Activated naive CD4-positive, alpha-beta T cell treated with anti-CD3 and anti-CD28 coated beads, Interleukin-2, amount 10 ng/mL, durations not matched to agents 7 days and 5 days (primary cell): ENCODE measurements at places on chromosomes 4 and X.

- no peak for DNase-seq
These were observed 2.6 kb downstream of the LSM6 start for GRCh38 chr4:146178126-146178525.

DNA sequence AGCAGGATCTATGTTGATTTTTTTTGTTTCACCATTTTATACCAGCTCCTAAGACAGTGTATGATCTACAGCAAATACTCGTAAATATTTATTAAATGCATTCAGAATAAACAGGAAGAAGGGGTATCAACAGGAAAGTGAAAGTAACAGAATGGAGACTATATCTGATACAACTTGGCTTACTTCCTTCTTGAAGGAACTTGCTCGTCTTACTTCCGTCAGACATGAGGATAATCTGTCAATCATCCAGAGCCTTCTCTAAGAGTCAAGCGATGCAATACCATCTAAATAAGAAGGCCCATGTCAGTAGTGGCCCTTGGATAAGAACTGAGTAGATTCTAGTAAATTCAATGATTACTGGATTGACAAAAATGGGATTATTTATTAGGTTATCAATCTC is 84.2 kb downstream of the CAMK2D start:
- no peak for DNase-seq

DNA sequence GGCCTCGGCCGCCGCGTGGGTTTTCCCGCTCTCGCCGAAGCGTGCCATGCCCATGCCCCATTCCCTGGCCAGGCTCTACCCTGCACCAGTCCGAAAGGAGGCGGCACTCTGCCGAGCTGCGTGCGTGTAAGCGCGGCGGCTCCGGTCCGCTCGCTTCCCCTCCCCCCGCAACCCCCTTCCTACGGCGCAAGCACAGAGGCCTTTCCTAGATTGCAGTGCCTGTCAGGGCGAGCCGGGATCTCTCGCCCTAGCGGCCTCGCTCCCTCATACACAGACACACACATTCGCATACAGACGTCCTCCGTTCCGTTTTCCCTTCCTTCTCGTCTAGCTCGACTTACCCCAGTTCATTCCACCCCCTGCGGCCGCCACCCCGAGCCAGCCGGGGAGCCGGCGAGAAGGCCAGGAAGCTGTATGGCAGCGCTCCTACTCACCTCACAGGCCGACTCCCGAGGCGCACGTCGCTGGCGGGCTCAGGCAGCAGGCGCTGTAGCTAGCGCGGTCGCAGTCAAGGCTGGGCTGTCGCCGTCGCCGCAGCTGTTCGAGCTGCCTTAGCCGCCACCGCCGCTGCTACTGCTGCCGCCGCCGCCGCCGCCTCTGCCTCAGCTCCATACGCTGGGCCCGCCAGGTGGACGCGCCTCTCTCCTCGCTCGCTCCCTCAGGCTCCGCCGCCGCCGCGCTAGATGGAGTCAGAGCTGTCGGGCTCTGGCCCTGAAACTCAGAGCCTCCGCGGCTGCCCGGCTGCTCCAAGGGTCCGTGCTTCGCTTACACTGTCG is 615 bp downstream of the NEXMIF start:
- peak; percentile 64 for DNase-seq

- no peak for DNase-seq
These were observed 57.9 kb downstream of the CFAP299 start for GRCh38 chr4:80393246-80393969.

DNA sequence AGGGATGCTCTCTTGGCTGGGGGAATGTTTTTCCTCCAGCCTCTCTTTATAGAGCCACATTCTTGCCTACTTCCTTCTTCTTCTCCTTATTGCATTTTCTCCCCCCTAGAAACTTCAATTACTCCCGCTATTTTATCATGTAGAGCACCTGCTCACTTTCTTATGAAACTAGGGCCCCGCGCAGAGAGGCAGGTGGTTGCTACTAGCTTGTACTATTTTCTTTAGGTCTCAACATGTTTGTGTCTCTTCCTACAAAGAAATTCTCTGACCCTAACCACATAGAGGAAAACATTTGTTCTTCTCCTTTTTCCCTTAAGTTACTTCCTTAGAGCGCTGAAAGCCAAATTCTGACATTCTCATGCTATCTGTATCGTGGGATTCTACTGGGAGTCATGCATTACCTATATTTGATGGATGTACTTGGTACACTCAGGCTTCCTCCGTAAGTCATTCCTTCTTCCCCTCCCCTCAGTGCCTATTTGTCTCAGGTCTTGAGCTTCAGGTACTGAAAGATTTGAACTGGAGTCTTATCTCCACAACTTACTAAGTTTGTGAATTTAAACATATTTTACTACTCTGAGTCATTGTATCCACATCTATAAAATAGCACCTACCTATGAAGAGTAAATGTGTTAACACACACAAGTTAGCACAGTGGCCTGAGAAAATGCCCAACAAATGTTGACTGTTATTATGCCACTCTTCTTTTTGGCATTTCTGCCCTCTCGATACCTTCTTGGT is 159.1 kb upstream of the LEF1 start:
- DNase-seq: no peak

DNA sequence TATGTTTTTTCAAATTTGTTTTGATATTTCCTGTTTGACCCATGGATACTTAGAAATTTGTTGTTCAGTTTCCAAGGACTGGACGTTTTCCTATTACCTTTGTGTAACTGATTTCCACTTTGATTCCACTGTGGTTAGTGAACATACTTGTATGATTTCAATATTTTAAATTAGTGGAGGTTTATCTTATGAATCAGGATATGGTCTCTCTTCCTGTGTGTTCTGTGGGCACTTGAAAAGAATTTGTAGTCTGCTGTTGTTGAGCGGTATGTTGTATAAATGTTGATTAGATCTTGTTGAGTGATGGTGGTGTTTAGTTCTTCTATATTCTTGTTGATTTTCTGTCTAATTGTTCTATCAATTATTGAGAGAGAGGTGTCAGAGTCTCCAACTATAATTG is 21.2 kb upstream of the LAMTOR3 start:
- DNase-seq: no peak

- no peak for DNase-seq
These were observed 32.7 kb downstream of the DMD start for GRCh38 chrX:33178690-33179089.

DNA sequence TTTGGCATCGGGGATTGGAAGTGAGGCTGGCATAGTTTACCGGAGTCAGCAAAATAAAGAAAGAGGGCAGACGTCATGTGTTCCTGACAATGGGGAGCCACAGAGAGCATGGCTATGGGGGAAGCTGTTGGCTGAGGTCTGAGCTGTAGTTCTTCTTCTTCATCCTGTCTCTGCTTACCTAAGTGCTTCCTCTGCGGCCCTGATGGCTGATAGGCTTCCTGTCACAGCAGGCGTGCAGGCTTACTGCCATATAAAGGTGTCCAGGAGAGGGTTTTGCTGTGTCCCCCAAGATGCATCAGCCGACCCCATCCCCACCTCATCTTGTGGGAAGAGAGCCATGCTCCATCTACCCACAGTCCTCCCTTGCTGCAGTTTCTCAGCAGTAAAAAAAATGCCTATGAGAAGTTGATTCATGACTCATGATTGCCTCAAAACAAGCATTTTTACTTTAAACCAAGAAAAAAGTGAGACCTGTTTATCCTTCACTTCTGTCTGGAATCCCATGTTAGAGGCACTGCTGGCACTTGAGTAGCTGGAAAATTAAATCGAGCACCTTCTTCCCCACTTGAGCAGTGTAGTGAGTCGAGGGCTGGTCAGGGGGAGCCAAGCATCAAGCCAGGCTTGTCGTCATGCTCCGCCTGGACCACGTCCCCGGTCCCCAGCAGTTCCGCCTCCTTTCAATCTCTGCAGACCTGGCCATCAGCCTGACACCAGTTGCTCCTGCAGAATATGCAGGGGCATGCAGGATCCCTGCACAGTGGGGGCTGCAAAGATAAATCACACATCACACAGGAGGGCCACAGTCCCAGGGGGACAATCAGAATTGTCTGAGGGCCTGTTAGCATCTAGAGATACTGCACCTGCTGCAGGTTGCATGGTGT is 237.8 kb downstream of the EVC2 start:
- no peak for DNase-seq

DNA sequence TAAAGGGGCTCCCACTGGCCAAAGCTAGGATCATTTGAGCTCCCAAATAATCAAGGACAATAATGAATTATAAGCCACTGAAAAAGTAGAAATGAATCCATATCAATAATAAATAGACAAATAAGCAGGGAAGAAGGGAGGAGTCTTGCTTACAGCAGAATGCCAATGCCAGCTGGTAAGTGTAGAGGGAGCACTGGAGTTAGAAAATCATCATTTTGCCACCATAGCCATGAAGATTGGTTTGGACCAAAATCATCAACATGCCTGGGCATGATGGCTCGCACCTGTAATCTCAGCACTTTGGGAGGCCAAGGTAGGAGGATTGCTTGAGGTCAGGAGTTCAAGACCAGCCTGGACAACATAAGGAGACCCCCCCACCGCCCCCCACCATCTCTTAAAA is 20.4 kb upstream of the SH3KBP1 start:
- no peak for DNase-seq

- no peak for DNase-seq
These were observed 257.9 kb upstream of the CPEB2 start for GRCh38 chr4:14744346-14744745.

DNA sequence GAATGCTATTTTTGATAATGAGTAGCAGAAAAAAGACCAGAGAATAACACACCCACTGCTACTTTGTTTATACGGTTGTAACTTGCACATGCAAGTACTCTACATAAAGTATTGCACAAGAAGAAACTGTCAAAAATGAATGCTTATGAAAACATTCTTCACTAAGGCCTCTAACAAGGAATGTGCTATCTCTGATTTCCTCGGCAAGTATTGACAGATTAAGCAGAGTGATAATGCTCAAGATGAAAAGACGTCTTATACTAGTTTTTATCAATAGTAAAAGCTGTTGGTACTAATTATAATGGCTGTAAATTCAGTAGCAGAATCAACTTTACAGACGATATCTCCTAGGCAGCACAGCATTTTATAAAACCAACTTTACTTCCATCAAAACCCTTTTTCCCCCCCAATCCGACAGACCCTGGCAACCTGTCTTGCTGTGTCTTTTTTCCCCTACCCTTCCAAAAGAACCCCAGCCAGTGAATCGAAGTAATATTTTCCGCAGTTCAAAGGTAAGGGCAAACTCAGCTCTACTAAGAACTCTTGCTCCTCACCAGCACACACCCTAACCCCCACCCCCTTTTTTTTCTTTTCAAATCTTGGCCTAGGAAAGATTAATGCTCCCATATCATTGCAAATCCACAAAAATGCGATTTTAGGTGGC is 1.5 kb downstream of the FRYL start:
- no peak for DNase-seq

GRCh38 chrX:11589641-11590040 is 76.1 kb downstream of the ARHGAP6 start:
- no peak for DNase-seq

DNA sequence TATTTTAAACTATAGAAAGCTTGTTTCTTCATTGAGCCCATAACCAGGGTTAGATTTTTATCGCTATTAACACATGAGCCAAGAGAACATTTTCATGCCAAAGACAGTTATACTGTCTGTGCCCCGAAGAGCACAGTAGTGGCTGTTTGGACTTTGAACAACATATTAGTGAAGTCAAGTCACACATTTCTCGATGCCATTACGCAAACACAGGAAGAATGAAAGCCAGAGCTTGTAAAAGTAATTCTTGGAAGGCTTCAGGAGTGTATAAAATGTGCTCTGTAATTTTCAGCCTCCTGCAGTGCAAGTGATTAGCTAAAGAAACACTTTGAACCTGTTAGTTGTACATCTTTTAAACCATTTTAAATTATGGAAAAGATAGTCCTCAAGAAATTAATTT is 590.7 kb upstream of the PITX2 start:
- no peak for DNase-seq

DNA sequence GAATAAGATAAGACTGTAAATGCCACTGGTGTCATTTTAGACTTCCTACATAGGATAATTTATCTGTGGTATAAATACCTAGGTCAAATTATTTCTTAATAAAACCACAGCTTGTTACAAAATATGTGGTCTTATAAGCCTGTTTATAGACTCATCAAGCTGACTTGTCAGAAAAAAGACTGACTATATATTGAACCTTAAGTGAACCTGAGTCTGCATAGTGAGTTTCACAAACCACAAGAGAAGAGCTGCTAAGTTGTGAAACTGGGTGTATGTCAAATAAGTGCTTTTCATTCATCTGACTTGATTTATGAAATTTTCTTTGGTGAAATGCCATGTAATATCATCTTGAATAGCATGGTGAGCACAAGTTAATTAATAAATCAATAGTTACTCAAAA is 48.4 kb upstream of the TMPRSS11A start:
- DNase-seq: no peak

- DNase-seq: no peak
These were observed 211.5 kb upstream of the MID1 start for GRCh38 chrX:10831716-10832502.

- DNase-seq: no peak
These were observed 4.6 kb upstream of the RS1 start for GRCh38 chrX:18676470-18676869.

DNA sequence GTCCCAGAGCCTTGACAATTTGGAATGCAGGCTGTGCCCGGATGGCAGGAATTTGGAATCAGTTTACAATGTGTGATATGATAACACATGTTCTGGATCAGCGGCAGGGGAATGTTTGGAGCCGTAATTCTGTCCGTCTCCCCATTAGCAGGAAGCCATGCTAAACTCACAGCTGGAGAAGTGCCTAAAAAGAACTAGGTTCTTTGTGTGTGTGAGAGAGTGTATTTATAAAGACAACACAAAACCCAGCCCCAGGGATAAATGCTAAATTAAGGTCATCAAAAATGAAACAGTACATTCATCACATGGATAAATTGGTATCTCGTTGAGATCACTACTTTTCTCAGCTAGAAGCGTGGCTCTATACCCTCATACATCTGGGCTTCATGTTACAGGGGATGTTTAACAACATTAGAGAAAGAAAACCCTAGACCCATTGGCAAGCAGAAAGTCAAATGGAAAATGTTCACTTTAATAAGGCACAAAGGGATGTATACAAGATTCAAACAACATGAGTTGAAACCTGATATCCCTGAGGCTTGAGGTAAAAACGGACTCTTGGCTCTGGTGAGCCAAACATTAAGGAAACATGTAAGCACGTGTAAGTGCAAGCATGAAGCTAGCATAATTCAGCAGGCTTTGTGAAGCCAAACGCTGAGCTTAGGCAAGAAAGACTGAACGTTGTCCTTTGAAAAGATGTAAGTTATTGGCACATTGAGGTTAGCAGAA is 18.0 kb upstream of the TMEM131L start:
- no peak for DNase-seq

- DNase-seq: peak; percentile 23
These were observed 51.1 kb upstream of the PPP2R3B start for GRCh38 chrX:437661-438390.

GRCh38 chrX:150160656-150161055 is 202.5 kb upstream of the MAMLD1 start:
- DNase-seq: no peak

- no peak for DNase-seq
These were observed 256.4 kb upstream of the GRID2 start for GRCh38 chr4:92047209-92047875.

GRCh38 chr4:69147334-69147733 is 51.1 kb downstream of the UGT2B7 start:
- no peak for DNase-seq

GRCh38 chr4:38976308-38976707 is 55.9 kb downstream of the TMEM156 start:
- DNase-seq: no peak
